Spleen (tissue), 13 donors: ENCODE measurements at places on chromosomes 1 and 21. TPM values are rescaled to one million over a fixed set of nuclear protein-coding genes. Genes with fewer than 3 reads are reported as not detected.

Gene DISC1
- 34.8 TPM for total RNA-seq

Gene UTS2
- 0.63 TPM for total RNA-seq

Gene F5
- total RNA-seq = 7.7 TPM

Gene CFAP74
- 0.27 TPM for total RNA-seq

Gene LCE3B
- total RNA-seq = not detected

Gene SAMSN1
- 51.1 TPM for total RNA-seq

Gene TDRD10
- 10.4 TPM for total RNA-seq
